ENCODE measurements at places on chromosomes 5 and 9. TPM values are rescaled to one million over a fixed set of nuclear protein-coding genes. Genes with fewer than 3 reads are reported as not detected.

DNA sequence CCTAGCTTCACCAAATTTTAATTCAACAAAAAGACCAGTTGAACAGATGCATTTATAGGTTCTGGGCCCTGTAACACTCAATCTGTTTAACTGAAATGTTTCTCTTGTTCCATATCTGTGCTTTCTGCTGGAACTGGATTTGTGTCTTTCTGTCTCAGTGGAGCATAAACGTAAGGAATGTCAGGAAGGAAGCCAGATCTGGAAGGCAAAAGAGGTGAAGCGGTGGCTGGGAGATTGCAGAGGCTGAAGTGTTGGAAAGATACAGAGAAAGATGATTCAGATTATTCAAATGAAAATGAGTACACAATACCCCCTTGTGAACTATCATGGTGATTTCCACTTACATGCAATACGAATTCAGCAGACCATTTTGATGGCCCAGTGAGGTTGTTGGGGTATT, 406.8 kb downstream of the BRINP1 start:
- H3K27ac ChIP-seq, result no peak overlapping the region
- H3K4me3 ChIP-seq, result no peak overlapping the region
- no peak for DNase-seq
- no peaks in the 10 kb centered on the region for H3K27me3 ChIP-seq
- no peaks in the 10 kb centered on the region for H3K36me3 ChIP-seq

DNA sequence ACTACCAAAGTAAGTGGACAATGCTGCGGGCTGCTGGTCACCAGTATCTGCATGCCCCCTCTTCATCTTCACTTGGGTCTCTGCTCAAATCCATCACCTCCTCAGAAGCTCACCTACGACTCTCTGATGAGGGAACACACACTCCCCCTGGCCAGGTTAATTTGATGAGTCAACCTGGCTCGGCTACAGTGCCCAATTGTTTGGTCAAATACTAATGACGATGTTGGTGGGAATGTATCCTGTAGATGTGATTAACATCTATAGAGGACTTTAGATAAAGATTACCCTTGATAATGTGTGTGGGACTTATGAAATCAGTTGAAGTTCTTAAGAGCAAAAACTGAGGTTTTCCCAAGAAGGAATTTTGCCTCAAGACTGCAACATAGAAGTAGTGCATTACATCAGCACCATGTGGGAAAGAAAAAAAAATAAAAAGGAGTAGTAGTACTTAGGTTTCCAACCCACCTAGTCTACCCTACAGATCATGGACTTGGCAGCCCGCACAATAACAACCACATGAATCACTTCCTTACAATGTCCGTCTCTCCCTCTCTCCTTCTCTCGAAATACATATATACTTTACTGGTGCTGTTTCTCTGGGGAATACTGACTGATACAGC, 467.3 kb downstream of the DNAH5 start:
- H3K4me1 ChIP-seq, result no peaks in the 10 kb centered on the region
- no peak overlapping the region for H3K27ac ChIP-seq
- no peaks in the 10 kb centered on the region for H3K27me3 ChIP-seq
- no peak overlapping the region for H3K4me3 ChIP-seq

The SLC4A9 gene
- not detected for total RNA-seq

The OTULIN gene
- 62.1 TPM for total RNA-seq
